ENCODE measurements at places on chromosomes 6 and 20.

- DNase-seq: no peak
These were observed 4.2 kb upstream of the IRF4 start for GRCh38 chr6:387293-387741.

- no peak for DNase-seq
These were observed 36.4 kb downstream of the HFE start for GRCh38 chr6:26123675-26123946.

- no peak for DNase-seq
These were observed 50.4 kb downstream of the RPP40 start for GRCh38 chr6:4953440-4953839.

DNA sequence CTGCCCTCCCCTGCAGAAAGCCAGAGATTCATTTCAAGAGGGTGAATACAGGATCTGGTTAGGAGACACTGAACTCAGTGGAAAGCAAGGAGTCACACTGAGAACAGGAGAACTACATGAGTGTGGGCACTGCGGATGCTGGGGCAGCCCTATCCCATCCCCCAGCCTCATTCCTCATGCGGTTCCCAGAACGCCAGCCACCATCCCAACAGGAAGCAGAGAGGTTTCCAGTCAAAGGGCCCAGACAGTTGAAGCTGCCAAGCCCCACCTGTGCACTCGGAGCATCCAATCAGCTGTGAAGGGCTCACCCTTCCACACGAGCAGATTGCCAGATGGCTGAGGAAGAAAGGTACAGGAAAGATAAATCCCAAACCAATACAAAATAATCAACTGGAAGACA, 50.7 kb upstream of the PRND start:
- no peak for DNase-seq

GRCh38 chr6:30194797-30195690, 18.2 kb downstream of the TRIM26 start:
- no peak for DNase-seq

GRCh38 chr6:41692080-41692675, 43.2 kb downstream of the TFEB start:
- no peak for DNase-seq

GRCh38 chr6:89295981-89296380, 19.1 kb downstream of the GABRR2 start:
- DNase-seq: no peak

- DNase-seq: no peak
These were observed 32.6 kb upstream of the ZBP1 start for GRCh38 chr20:57652606-57653545.
